ENCODE measurements at places on chromosomes 2 and 18.

- DNase-seq = no peak
Observed at GRCh38 chr18:57435846-57436190, 644 bp downstream of the ONECUT2 start.

- DNase-seq = no peak
Observed at GRCh38 chr2:23135481-23136100, 249.4 kb upstream of the KLHL29 start.

GRCh38 chr2:144412709-144413108 is 107.2 kb downstream of the ZEB2 start:
- no peak for DNase-seq

GRCh38 chr2:132782176-132782783 is 112.3 kb upstream of the LYPD1 start:
- DNase-seq = no peak

- DNase-seq = no peak
Observed at GRCh38 chr2:138780446-138780880, 273 bp upstream of the NXPH2 start.

- DNase-seq = no peak
Observed at GRCh38 chr2:11862049-11862448, 115.6 kb downstream of the LPIN1 start.

- DNase-seq = no peak
Observed at GRCh38 chr2:240594511-240595380, 8.2 kb downstream of the CAPN10 start.

DNA sequence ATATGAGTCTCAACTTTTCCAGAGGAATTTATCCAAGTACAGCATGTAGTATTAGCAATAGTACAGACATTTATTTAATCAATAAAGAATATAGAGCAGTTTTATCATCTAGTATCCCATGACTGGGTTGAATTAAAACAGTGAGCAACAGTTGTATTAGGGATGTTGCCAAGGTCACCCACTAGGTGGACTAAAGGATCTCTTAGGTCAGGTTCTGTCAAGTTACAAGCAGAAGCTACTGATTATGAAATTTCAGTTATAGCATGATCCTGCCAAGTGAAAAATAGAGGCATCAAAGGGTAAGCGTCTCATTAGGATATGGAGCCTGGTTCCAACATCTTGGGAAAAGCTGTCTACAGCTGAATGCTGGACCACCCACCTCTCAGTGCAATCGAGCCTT is 52.1 kb upstream of the LAPTM4A start:
- peak; percentile 50 for DNase-seq

DNA sequence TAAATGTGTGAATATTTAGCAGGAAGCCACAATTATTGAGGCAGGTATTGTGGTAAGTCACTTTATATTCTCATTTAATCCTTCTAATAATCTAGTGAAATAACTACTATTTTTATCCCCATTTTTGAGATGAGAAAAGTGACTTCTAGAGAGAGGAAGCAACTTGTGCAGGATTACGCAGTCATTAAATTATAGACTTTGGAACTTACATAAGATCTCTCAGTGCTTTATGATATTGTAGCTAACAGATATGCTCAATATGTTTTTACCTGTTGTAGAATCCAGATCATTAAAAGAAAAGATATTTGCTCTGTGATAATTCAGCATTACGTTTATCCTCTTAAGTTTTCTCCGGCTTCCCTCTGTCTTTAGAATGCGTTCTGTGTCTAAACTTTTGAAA is 50.5 kb downstream of the MBD5 start:
- no peak for DNase-seq

DNA sequence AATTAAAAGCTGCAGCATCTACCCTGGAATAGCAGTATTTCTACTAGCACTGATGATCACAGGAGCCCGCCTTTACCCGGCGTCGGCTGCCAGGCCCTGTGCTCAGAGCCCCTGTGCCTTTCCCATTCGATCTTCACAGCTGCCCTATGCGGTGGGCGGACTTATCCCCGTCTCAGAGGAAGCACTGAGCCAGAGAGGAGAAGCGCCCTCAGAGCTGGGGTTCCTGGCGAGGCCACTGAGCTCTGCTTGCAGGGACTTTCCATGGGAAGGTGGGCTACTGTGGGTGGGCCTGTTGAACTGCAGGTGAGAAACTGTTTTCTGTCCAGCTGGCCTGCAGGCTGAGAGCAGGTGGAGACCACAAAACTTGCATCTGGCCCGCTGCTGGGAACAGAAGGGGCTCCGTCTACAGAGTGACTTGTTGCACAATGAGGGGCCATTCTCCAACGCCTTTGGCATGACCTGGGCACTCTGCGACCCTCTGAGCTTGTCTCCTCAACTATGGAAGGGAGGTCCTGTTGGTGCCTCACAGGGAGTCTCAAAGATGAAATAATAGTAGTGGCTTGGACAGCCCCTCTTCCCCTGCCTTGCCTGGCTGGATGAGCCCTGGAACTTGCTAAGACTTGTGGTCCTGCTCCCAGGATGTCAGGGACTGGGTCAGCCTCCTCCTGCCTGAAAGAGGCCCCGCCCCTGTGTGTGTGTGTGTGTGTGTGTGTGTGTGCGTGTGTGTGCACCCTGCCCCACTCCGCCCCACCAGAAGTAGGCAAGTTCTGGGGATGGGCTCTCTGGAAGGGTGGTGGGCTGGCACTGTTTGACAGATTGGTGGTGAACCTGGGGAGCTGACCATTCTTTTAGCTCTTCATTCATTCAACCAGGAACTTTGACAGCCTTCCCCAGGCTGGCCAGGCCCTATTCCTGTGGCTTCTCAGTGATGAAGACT is 32.7 kb downstream of the GLI2 start:
- no peak for DNase-seq

DNA sequence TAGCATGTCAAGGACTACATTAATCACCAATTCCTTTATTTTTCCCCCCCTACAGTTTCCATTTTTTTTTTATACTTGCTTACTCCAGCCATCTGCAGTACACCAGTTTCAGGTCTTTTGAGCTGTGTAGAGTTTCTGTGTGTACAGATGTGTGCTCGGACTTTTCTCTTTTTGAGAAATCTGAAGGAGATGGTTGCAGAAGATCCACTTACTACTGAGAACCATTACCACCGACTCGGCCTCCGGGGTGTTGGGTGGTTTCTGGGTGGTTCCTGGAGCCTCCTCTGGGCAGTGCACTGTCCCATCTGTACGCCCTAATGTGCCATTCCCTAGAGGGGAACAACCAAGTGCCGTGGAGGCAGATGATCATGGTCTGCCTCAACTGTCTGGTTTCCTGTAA is 15.4 kb upstream of the LYPD6B start:
- DNase-seq = no peak

- DNase-seq = peak; percentile 83
Observed at GRCh38 chr2:64594226-64594989, 59.3 kb downstream of the SERTAD2 start.

DNA sequence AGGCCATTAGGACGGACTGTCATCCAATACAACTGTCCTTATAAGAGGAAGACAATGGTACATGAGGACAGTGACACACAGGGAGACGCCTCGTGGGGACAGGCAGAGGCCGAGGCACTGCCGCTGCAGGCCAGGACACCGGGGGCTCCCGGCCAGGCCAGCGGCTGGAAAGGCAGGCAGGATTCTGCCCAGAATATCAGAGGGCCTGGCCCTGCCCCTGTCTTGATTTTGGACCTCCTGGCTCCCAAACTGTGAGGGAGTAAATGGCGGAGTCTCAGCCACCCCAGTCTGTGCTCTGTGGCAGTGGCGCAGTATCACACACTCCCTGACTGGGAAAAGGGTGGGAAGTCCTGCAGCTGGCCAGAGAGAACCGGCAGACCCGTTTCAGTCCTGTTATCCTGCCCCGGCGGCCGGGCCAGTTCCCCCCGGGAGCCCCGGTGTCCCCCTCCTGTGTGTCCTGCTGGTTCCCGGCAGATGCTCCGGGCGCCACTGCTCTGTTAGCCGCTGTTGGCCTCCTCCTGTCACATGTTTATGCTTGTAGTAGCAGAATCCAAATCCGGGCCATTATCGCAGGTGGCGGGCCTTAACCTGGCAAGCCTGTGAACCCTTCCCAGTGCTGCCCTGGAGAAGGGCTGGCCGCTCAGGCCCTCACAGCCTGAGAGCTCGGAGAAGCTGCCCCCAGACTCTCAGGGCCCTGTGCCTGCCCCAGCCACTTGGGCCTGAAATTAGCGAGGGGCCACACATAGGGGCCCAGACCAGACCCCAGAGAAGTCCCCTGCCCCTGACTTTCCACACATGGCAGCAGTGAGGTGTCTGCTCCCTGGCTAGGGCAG is 31.4 kb upstream of the TAF1B start:
- DNase-seq = no peak

GRCh38 chr2:43648994-43649701 is 12.1 kb downstream of the PLEKHH2 start:
- DNase-seq = peak; percentile 43

GRCh38 chr2:182186132-182186735 is 200.6 kb downstream of the PPP1R1C start:
- DNase-seq = peak; percentile 31

- DNase-seq = no peak
Observed at GRCh38 chr2:207640661-207641060, 15.5 kb upstream of the METTL21A start.

GRCh38 chr18:63161761-63162195 is 157.8 kb downstream of the BCL2 start:
- DNase-seq = peak; percentile 89

DNA sequence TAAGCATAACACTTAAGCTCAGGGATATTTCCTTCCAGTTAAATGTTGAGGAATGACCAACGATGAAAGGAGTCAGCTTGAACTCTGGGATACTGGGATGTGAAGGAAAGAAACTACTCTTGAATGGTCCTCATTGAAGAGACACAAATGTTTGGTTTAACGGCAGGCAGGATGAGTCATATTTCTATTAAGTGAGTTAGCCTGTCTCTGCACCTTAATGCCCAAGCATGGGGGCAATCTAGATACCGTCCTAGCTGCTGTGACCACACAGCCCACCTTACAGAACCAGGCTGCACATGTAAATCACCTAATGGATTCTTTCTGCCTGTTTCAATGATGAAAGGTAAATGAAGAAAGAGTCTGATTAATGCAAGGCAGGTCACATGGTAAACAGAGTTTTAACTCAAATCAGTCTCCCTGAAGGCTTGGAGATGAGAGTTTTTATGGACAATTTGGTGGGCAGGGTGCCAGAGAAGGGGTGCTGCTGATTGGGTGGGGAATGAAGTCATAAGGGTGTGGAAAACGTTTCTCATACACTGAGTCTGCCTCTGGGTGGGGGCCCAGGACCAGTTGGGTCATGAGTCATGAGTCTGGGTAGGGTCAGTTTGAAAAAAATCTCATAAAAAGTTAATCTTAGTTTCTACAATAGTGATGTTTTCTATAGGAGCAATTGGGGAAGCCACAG is 144.6 kb upstream of the MMADHC start:
- peak; percentile 45 for DNase-seq

GRCh38 chr2:120228503-120228902 is 5.3 kb upstream of the TMEM185B start:
- no peak for DNase-seq

DNA sequence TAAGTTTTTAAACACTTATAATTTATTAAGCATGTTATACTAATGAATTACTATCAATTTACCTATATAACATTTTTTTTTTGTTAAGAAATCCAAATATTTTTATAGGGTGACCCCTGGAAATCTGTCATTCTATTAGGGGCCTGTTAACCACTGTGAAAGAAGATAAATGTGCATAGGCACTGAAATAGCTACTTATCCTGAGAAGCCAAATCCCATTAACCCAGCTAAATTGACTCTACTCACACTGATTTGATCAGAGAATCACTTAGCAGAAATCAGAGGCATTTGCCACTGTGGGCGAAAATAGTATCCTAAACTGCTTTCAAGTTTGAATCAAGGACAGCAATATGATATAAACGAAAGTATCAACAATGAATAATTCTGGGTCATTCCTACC is 90.0 kb upstream of the GULP1 start:
- DNase-seq = no peak

- DNase-seq = peak; percentile 28
Observed at GRCh38 chr2:164015328-164016123, 279.7 kb upstream of the FIGN start.

DNA sequence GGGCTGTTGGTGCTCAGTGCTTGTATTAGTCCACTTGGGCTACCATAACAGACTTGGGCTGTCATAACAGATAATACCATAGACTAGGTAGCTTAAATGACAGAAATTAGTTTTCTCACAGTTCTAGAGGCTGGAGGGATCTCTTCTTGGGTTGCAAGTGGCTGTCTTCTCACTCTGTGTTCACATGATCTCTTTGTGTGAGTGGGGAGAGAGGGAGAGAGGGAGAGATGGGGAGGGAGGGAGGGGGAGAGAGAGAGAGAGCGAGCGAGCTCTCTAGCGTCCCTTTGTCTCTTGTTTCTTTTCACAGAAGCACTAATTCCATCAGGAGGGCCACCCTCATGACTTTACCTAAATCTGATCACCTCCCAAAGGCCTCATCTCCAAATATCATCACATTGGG is 4.5 kb upstream of the XRCC5 start:
- no peak for DNase-seq

DNA sequence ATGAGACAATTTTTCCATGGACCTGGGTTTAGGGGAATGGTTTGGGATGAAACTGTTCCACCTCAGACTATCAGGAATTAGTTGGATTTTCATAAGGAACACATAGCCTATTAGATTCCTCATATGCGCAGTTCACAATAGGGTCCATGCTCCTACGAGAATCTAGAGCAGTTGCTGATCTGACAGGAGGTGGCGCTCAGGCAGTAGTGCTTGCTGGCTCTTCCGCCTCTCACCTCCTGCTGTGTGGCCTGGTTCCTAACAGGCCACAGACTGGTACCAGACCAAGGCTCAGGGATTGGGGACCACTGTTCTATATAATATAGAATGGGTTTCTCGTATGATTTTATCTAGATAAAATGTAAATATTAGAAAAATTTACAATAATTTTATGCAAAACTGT is 338.7 kb downstream of the CPS1 start:
- no peak for DNase-seq

- DNase-seq = peak; percentile 56
Observed at GRCh38 chr2:175984846-175985245, 17.2 kb downstream of the LNPK start.

GRCh38 chr2:48419884-48420511 is 110.0 kb upstream of the STON1 start:
- DNase-seq = no peak

DNA sequence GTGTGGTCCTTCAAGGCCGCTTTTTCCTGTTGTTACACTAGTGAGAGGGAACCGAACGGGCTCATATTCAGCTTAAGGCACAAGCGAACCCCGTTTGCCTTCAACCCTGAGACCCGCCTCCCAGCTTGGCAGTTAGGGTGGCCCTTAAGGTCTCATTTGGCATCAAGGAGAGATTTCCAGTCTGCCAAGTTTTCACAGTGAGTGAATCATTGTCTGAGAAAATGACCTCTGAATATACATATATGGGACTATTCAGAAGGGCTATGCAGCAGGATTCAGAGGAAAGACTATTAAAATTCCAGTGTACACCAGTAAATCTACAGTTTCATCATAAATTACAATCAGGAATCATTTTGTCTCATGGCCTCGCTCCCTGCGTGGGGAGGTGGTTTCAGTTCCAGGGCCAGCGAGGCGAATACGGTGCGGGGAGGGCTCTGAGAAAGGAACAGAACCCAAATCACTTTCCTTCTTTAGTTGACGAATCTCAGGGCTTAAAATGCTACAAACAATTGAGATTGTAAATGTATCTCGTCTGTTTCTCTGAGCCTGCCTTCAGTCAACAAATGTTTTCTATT is 231.4 kb downstream of the FAM210A start:
- peak; percentile 49 for DNase-seq

All from fibroblast of skin of abdomen (primary cell).